ENCODE measurements at places on chromosomes 2 and 18. TPM values are rescaled to one million over a fixed set of nuclear protein-coding genes. Genes with fewer than 3 reads are reported as not detected.

Gene RESP18
- 0.82 TPM for total RNA-seq

Gene HOXD3
- total RNA-seq: not detected

Gene GAL3ST2
- 0.41 TPM for total RNA-seq

Gene CD302
- 1.6 TPM for total RNA-seq

Gene ANKRD30BL
- 12.6 TPM for total RNA-seq
